ENCODE measurements at places on chromosomes 16 and 17.

GRCh38 chr16:13811834-13812233 lies 108.1 kb upstream of the ERCC4 start:
- DNase-seq = no peak

- DNase-seq = no peak
These were observed 46.4 kb upstream of the KLHDC4 start for GRCh38 chr16:87812200-87812656.

DNA sequence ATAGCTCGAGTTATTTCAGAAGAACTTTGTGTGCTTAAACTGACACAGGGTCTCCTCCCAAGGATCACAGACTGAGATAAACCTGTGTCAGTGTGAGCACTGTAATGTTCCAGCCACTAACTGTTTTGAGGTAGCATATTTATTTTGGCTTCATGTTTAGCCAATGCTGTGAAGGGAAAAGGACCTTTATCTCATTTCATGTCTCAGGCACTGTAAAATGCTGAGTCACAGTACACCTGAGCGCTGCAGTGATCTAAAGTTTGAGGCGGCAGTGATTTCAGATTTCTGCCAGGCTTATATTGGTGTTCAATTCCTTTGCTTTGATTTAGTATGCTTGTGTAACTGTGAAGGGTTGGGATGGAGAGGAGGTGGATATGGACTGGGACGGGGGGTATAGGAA lies 3.1 kb upstream of the DNAJA2 start:
- no peak for DNase-seq

DNA sequence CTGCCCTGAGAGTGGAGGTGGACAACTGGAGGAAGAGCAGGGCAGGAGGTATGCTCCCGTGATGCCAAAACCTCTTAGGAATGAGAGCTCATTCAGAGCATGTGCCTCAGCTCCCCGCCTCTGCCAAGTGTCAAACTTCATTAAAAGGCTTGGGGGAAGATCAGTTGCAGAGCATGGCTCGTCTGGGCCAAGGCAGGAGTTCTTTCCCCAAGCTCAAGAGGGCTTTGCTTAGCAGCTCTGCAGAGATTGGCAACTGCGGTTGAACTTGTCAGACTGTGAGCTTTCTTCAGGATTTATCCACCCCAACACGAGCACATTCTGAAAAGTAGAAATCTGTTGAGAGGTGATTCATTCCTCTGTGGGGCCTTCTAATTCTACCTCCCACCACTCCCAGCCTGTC lies 248.1 kb downstream of the HS3ST3A1 start:
- no peak for DNase-seq

GRCh38 chr16:57167953-57168352 lies 17.9 kb downstream of the PSME3IP1 start:
- peak; percentile 67 for DNase-seq

GRCh38 chr16:55236655-55237054 lies 87.3 kb upstream of the IRX6 start:
- no peak for DNase-seq

GRCh38 chr16:65579050-65579449 lies 457.2 kb upstream of the CDH11 start:
- DNase-seq = peak; percentile 50

GRCh38 chr17:78817123-78817522 lies 23.5 kb downstream of the USP36 start:
- no peak for DNase-seq

DNA sequence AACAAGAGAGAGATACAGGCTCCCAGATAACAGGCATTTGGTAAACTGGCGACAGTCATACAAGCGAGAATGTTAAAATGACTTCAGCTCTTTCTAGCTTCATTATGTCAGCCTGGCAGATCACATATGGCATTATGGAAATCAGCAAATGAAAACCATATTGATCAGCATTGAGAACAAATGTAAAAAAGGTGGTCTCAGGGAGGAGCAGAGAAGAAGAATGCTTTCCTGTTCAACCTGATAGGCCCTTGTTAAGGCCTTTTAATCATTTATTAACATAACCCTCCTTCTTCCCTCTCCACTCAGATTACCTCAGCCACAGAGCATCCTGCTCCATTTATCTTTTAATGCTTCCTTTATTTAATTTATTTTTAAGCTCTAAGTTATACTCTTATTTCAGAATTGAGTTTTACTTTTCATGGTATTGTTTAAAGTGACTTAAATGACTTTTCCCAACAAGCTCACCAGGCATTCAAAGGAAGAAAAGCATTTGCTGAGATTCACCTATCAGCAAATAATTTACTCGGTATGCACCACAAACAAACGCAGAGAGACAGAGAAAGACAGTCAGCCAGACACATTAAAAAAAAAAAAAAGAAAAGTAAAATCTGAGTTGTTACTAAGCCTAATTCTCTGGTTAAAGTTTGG lies 243.9 kb upstream of the TBX2 start:
- DNase-seq = no peak

GRCh38 chr16:30076276-30076791 lies 540 bp downstream of the PPP4C start:
- no peak for DNase-seq

GRCh38 chr16:66713076-66713475 lies 16.5 kb upstream of the CMTM4 start:
- DNase-seq = no peak

DNA sequence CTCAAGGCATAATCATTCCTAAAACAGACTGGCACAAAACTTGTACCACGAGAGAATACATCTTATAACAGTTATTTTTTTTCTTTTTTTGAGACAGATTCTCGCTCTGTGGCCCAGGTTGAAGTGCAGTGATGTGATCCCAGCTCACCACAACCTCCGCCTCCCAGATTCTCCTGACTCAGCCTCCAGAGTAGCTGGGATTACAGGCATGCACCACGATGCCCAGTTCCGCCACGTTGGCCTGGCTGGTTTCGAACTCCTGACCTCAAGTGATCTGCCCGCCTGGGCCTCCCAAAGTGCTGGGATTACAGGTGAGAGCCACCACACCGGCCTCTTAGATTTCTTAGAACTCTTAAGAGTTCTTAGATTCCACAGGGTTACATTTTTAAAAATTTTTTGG lies 4.1 kb downstream of the NUFIP2 start:
- DNase-seq = no peak

DNA sequence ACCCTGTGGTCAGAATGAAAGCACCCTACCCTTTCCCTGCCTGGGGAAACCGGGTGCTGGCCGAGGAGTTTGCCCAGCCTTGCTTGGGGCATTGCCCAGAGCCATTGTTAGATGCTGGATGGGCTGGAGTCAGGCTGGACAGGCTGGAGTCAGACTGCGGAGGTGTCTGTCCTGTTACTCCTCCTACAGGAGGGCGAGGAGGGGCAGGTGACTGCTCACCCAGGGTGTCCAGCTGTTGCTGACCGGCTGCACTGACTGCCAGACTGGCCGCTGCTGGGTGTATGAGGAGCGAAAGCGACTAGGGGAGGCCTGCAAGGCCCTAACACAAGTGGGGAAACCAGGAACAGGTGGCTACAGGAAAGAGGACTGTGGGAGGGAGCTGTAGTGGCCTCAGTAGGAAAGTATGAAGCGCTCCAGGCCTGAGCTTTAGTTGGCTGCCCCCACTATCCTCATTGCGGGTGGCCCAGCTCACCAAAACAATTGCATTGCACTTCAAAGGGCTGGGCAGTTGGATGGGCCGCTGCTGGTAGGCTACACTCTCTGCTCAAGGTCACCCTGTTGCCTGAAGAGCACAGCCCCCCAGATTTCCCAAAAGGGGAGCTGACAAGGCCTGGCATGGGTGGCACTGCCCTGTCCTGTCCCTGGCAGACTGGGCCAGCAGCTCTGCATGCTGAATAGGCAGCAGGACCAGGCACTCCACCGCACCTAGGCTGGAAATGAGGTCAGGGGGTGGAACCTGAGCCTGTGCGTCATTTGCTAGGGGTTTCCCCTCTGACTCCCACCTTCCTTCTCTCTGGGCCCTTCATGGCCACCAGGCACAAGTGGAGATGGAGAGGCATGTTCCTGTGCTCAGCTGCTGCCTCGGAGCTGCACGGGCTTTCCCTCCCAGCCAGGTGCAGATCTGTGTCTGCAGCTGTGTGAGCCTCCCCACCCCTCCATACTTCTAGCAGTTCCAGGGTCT lies 18.4 kb downstream of the LDHD start:
- DNase-seq = no peak

DNA sequence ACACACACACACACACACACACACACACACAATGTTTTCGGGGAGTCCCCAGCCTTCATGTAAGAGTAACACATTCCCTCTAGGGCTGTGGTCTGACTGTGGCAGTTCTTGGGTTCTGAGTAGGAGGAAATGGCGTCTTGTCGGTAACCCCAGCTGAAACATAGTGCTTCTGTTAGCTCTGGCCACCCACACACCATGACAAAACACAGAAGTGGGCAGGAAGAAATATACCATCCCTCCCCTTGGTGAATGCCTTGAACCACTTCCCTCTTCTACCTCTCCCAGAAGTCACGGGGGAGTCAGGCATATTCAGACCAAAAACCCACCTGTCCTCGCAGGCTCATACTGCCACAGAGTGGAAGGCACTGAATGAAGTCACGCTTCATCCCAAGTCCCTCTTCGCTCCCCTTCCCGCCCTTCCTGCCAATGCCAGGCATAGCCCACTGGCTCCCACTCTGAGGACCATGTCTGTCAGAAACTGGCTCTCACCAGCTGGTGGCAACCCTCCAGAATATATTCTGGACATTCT lies 11.5 kb downstream of the SLC35B1 start:
- DNase-seq = no peak

GRCh38 chr17:13337864-13338371 lies 263.8 kb downstream of the HS3ST3A1 start:
- peak; percentile 63 for DNase-seq

- DNase-seq = peak; percentile 60
These were observed 13.9 kb downstream of the NUP93 start for GRCh38 chr16:56743840-56744239.

DNA sequence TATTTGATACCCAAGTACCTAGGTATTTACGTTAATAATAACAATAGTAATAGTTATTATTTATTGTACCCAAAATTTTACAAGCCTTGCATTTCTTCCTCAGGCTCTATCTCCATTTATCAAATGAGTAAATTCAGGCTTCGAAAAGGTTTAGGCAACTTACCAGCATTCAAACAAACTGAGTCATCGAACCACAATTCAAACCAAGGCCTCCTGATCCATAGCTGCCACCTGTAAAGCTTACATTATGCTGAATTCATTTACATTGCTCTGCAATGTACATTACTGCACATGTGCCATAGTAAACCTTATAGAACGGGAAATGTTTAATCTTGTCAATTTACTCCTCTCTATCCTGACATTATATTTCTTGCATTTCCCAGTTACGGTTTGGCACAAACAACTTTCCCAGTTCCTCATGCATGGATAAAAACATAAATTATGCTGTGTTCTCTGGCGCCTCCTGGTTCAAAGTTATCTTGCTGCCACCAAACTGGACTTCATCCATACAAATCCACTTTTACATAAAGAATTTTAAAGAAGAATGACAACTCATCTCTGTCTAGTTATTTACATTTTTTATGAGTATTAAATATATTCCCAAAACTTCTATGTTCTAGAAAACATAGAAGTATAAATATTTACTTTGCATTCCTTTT lies 360.6 kb upstream of the SOX9 start:
- no peak for DNase-seq

DNA sequence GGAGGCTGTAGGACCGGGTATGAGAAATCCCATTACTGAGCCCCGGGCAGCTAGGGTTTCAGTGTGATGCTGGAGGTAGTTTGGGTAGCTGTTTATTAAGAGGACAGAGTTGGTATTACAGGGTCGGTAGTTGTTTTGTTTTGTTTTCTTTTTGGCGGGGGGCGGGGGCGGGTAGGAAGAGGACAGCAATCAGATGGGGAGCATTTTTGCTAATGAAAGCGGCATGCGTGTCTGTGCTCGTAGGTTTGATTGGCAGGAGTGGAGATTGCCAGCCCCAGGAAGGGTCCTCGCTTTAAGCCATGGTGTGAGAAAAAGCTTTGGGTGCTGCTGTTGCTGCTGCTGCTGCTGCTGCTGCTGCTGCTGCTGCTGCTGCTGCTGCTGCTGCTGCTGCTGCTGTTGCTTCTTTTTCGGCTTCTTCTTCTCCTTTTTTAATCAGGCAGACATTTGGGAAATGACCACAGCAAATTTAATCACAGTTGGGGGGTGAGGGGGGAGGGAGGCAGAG lies 498.5 kb upstream of the ZFHX3 start:
- DNase-seq = no peak

DNA sequence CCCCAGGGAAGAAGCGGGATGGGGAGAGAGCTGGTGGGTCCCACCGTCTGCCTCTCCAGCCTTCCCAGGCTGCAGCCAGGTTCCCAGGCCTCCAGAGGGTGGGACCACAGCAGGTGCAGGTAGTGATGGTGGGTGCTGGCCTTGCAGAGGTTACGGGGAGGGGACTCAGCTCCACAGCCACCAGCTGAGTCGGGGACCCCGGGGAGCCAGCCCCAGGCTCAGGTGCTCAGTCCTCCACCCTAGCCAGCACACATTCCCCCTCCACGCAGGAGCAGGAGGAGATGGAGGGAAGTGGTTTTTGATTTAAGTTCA lies 5.0 kb downstream of the TP53I13 start:
- no peak for DNase-seq

DNA sequence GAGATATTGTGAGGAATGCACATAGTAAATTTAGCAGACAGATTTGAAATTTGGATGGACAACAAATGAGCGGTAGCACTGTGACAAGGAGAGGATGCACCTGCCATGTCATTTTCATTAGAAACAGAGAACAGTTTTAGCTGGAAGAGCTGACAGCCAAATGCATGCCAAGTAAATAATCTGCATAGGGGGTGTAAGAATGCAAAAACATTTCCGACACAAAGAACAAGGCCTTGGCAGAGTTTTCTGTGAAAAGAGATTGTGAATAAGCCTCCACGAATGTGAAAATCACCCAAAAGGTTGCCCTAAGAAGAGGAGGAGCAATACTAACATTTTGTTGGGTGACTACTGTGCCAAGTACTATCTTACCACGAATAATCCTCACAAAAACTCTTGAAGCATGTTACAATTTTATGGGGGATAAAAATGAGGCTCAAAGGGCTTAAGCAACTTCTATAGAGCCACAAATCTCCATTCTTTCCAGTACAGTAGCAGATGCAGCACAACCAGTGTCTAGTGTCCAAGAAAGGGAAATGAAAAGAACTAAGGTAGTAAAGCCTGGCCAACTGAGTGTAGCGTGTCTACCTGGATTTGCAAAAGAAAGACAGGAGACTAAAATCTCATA lies 28.3 kb downstream of the TMEM100 start:
- no peak for DNase-seq

DNA sequence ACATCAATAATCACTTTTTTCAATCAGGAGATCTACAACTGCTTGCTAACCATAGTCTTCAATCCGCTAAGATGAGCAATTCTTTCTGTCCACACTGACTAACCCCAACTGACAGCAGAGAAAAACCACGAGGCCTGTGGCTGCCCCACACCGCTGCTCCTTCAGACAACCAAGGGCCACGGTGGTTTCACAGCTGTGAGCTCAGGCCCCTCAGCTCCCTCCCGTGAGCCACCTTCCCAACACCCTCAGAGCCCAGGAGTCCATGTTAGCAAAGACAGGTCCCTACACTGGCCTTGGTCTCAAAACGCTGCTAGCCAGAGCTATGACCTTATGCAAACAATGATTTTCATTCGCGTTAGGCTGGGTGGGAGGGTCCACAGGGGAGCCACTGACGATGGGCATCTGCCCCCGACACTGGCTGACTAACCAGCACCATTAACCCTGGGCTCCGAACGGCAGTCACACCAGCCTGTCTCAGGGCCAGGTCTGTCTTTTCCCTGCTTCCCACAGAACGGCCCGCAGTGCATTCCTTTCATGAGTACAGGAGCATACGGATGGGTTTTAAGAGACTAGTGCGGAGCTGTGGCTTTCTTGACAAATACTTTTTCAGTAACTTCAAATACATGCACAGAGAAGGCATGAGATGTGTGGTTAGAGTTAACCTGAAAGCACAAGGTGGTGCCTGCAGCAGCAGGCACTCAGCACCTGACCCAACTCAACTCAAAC lies 67.3 kb downstream of the ANKRD11 start:
- peak; percentile 72 for DNase-seq

- DNase-seq = no peak
These were observed 71.1 kb upstream of the DNAH17 start for GRCh38 chr17:78648293-78648692.

Data from fibroblast of skin of back (primary cell).